ENCODE measurements at places on chromosomes 5 and 9.

DNA sequence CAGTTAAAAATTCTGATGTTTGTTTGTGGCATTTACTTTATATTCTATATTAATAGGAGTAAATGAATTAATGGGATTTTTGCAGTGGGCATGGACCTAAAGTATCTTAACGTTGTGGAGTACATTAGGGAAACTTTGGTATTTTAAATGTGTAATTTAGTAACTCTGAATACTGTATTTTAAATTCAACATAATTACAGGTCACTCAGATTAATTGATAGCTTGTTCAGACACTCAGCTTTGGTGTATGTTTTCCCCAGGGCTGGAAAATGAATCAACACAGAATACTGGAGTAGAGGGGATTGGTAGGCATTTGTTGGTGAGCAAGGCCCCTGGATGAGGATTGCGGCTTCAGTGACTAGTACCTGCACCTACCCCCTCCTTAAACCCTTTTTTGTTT lies 117.5 kb downstream of the TRIO start:
- DNase-seq, result no peak

GRCh38 chr9:135969064-135969683 lies 8.0 kb upstream of the UBAC1 start:
- peak; percentile 4 for DNase-seq

GRCh38 chr5:125446986-125447385 lies 700.5 kb upstream of the ZNF608 start:
- DNase-seq, result no peak

DNA sequence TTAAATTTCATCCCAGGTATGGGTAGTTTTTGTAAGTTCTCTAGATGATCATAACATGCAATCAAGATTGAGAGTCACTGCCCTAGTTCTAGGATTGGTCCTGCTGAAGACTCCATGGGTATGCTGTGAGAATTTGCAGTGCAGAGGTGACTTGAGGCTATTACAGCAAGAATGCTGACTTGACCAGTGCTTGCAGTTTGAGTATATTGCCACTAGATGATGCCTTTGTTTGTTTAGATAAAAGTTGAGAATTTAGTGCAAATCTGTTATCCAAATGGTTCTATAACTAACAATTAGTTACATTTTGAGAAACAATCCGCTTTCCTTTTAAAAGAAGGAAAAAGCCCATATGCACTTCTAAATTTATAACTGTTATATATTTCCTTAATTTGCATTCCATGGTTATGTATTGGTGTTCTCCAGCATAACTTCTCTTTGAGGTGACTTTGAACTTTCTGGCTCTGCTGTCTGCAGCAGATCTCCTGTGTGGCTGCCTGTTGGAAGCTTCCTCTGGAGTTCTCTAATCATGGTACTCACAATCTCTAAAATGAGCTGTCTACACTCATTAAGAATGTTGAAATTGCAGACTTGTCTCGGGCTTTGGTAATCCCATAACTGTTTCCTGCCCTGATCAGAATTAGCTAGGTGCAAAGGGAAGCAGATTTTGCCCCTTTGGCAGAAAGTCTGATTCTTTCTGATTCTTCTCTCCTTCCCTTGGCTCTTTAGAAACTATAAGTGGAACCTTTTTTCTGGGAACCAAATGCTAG lies 24.9 kb downstream of the MELK start:
- DNase-seq, result peak; percentile 44

DNA sequence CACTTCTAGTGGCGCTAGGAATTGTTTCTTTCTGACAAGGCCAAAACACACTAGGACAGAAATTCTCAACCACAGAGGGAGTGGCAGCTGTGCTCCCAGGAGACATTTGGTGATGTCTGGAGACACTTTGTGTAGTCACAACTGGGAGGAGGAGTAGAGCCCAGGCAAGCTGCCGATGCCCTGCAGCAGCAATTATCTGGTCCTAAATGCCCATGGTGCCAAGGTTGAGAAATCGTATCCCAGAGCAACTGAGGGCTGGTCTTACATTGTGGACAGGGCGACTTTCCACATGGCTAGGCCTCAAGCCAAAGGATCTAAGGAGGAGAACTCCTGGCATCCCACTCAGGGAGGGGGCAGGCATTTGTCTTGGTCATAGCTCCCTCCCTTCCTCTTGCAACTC lies 259.9 kb downstream of the GADD45G start:
- DNase-seq, result no peak

DNA sequence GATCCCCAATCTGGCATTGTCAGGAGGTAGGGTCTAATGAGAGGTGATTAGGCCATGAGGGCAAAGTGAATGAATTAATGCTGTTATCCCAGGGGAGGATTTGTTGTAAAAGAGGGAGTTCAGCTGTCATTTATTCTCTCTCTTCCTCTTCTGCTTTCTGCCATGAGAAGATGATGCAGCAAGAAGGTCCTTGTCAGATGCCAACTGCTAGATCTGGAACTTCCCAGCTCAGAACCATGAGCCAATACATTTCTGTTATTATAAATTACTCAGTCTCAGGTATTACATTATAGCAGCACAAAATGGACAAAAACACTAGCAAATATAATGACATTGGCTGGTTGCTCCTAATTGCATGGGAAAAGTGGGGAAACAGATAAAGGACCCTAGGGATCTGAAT lies 15.6 kb upstream of the BICD2 start:
- DNase-seq, result peak; percentile 5

DNA sequence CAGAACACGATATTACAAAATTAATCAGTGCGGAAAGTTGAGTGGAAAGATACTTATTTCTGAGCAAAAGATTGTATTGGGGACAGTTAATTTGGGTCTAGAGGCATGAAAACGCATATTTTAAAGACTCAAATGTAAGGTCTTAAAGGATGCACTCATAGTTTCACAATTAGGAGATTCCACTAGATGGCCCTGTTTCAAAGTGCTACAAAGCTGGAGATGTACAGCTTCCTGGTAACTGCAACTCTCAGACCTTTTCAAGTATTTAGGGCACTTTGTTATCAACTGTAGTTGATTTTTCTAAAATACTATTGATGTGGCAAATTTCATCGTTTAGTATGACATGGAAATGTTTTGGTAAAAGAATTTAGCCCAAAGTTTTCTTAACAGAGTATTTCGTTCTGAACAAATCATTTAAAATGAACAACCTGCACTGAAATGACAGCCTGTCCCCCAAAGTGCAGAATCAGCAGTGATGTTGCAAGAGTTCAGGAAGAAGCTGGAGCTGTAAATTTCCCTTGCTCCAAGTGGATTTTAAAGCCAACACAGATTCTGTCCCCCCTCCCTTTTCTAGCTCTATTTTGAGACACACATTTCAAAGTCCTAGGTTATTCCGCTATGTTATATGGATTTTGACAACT lies 16.2 kb upstream of the NDUFB6 start:
- DNase-seq, result peak; percentile 75

GRCh38 chr5:169095976-169096375 lies 205.0 kb downstream of the SLIT3 start:
- DNase-seq, result no peak

- no peak for DNase-seq
Measured at GRCh38 chr5:65479527-65479926, 2.2 kb downstream of the ADAMTS6 start.

Data from AML-193 (cell line).